ENCODE measurements at places on chromosomes 7 and 10.

GRCh38 chr10:4981722-4982471 lies 18.7 kb downstream of the AKR1C1 start:
- DNase-seq: no peak

GRCh38 chr7:143269251-143269650 lies 6.0 kb downstream of the GSTK1 start:
- DNase-seq: no peak

DNA sequence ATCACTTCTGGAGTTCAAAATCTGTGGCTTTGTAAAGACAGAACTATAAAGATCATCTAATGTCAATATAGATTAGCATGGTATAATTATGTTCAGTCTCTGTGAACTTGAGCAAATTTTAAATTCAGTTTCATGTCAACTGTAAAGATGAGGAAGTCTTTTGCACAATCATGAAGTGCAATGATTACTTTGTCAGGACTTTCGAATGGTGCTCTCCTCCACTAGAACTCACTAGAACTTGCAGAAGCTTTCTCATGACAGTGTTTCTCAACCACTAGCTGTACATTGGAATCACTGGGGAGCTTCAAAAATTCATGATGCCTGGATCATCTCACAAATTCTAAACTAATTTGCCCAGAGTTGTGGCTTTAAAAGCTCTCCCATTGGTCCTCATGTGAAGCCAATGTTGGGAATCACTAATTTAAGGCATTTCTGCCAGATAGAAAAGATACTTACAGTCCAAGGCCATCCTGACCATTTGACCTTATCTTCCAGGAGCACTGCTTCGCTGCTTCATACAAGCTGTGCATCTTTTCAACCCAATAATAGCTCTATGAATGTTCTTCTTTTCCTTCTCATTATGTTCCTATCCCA lies 12.9 kb downstream of the OR2AE1 start:
- no peak for DNase-seq

DNA sequence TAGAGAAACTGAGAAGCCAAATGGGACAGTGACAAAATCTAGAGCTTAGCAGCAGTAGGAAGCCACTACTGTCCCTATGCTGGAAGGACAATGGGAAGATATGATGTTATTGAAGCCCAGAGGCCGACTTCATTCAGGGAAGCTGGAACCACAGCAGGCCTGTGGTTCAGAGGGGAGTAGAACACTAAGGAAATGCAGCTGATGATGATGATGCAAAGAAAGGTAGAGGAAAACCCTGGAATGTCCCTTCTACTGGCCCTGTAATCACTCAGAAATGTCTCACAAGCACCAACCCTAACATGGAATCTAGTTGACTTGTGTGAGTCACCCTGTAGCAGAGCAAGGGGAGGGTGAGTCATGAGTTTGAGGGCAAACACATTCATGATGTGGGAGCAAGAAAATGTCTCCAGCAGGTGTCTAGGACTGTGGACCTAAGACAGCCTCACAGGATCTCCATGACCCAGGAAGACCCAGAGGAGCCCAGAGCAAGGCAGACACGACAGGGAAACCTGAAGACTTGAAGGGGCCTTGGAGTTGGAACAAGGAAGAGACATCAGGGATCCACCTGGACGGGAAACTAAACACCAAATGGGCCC lies 37.0 kb upstream of the LRRC17 start:
- DNase-seq: no peak

- DNase-seq: no peak
Measured at GRCh38 chr10:77168161-77168560, 469.4 kb downstream of the KCNMA1 start.

DNA sequence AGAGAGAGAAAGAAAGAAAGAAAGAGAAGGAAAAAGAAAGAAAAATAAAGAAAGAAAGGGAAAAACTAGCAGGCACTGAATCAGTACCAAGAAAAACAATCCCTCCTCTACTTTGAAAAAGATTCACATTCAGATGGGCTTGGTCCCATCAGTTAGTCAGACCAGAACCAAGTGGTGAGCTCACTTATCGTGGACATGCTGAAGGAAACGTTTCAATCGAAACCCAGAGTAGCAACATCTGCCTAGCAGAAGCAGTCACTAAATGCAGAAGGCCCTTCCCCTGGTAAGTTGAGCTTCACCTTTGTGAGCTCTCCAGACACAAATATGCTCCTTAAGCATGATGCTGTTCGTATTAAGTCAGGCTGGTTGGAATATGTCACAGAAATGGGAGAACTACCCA lies 167.7 kb downstream of the TRIL start:
- DNase-seq: no peak

DNA sequence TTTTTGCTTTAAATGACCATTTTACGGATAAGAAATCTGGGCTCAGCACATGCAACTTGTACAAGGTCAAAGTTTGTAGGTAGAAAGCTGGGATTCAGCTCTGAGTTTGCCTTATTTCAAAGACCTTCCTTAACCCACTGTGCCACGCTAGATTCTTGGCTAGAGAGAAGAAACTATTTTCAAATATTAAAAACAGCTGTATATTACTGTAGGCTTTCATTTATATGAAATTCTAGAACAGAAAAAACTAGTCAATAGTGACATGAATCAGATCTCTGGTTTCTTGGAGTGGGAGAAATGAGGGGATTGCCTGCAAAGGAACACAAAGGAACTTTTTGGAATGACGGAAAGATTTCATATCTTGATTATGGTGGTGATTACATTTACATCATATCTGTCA lies 53.0 kb upstream of the C1GALT1 start:
- no peak for DNase-seq

- peak; percentile 41 for DNase-seq
Measured at GRCh38 chr7:51160990-51161615, 155.5 kb downstream of the COBL start.

- no peak for DNase-seq
Measured at GRCh38 chr10:1451362-1451888, 285.9 kb downstream of the ADARB2 start.

- peak; percentile 30 for DNase-seq
Measured at GRCh38 chr7:17769918-17770317, 170.4 kb downstream of the SNX13 start.

GRCh38 chr10:79178614-79179163 lies 109.9 kb downstream of the ZMIZ1 start:
- no peak for DNase-seq
